ENCODE measurements at places on chromosomes 5 and 9. TPM values are rescaled to one million over a fixed set of nuclear protein-coding genes. Genes with fewer than 3 reads are reported as not detected.

Gene ADCY2
- total RNA-seq, result not detected

Gene MRPL22
- 66.4 TPM for total RNA-seq

Gene SLC36A2
- not detected for total RNA-seq

Gene PCDHB5
- not detected for total RNA-seq

GRCh38 chr5:169121630-169122420, 179.1 kb downstream of the SLIT3 start:
- no peak for ATAC-seq

GRCh38 chr9:74255489-74255984, 241.6 kb upstream of the RORB start:
- ATAC-seq, result no peak

Measured in activated T-helper 17 cell treated with anti-CD3 and anti-CD28 coated beads, Interleukin-2, amount 50 U/mL, for 72 hours (primary cell).